ENCODE measurements at places on chromosomes 4 and X.

DNA sequence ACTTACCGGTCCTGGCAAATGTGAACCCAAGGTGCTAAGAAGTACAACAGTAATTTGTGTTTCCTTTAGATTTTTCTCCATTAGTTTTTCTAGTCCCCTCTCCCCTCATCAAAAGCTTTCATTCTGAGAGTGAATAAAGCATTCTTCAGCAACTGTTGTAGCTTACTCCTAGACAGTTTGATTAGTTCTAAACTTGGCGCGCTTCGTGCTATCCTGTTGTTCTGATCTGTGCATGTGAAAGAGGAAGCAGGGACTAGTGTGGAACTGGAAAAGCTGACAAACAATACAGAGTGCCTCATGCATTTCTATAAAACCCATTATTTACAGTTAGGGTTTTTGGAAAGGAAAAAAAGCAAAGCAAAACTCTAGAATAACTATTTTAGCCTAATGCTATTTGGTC is 556.9 kb upstream of the SLIT2 start:
- DNase-seq = no peak

GRCh38 chr4:38531141-38531727 is 132.8 kb upstream of the KLF3 start:
- no peak for DNase-seq

- no peak for DNase-seq
Measured at GRCh38 chrX:150683536-150684146, 9.6 kb upstream of the MTMR1 start.

- no peak for DNase-seq
Measured at GRCh38 chr4:21415728-21416127, 532.8 kb downstream of the KCNIP4 start.

DNA sequence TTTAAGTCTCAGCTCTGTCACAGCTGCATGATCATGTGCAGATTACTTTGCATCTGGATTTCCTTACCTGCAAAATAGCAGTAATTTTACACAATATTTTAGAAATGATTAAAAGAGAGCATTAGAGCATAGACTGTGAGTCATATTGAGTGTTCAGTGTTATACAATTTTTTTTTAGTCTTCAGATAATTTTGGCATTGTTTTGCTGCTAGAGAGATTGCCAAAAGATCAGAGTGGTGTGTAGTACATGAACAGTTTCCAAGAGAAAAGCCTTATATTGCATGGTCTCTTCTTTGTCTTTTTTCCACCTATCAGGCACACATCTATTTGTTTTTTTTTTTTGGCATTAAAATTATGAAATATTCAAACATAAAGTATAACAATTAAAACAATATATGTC is 209.6 kb upstream of the TLL1 start:
- DNase-seq = no peak

DNA sequence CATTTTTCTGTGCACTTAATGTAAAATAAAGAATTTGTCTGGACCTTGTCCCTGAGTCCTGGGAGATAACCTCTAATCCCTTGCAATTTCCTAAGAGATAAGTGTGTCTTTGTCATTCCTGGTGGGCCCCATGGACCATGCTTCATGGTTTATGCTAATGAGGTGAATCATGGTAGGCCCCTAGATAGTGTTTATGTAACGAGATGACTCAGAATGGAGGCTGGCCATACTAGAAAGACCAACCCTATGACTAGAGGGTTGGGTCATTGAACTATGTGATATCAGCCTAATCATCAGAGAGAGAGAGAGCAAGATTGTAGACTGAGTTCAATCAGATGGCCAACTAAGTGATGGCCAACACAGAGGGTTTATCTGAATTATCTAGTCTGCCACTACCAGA is 64.2 kb upstream of the NHSL2 start:
- no peak for DNase-seq

DNA sequence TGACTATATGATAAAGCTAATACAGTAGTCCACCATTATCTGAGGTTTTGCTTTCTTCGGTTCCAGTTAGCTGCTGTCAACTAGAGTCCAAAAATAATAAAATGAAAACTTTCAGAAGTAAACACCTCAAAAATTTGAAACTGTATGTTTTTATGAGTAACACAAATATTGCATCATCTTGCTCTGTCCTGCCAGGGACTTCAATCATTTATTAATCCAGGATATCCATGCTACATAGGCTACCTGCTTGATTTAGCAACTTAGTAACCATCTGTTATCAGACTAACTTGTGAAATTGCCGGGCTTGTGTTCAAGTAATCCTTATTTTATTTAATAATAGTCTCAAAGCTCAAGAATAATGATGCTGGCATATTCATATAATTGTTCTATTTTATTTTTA is 1537.8 kb upstream of the PABPC4L start:
- DNase-seq = no peak

DNA sequence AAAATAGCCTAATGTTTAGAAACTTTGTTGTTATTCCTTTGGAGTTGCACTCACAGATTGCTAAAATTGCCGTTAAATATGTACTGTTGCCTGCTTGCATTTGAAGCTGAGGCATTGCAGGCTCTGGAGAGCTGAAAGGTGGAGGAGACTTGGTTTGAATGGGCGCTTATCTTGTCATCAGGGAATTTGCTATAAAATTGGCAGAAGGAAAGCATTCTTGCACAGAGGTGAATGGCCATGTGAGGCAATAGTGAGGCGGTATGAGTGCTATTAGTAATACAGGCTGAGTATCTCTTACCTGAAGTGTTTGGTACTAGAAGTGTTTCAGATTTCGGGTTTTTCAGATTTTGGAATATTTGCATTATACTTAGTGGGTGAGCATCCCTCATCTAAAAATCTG is 41.3 kb downstream of the TRAPPC11 start:
- no peak for DNase-seq

DNA sequence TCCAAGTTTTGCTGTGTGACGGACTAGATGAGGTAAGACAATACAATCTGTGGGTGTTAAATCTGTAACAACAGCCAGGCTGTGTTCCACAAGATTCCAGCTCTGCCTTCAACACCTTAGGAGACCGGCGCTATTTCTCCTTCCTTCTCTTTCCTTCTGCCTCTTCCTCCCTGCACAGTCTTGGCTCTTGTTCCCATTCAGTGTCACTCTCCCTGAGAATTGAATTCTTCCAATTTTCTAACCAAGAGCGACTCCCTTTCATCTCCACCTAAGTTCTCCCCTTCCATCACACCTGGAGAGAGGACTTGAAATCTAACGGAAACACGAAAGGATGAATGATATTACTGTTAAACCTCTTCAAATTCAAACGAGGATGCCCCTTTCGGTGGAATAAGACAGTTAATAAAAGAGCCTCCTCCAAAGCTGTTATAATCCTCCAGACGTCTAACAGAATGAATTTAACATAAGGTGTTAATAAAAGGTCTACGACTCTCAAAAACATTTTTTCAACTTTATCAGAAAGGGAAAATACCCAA is 2.7 kb downstream of the EPHA5 start:
- DNase-seq = no peak

DNA sequence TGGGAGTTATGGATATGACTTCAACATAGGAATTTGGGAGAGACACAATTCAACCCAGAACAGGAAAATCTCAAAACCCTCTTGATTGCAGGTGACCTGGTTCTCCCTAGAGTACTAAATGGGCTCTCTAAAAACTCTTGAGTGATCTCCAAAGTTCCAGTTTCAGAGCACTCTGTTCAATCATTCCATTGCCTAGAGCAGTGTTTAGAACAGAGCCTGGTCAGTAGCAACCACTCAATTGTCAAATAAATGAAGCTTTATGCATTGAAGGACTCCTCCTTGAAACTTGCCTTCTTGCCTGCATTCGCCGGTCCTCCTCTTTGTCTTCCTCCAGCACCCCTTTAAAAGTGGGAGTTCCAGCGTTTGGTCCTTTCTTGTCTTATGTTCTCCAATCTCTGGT is 85.8 kb downstream of the KIT start:
- DNase-seq = no peak

GRCh38 chr4:184485279-184485678 is 10.9 kb upstream of the IRF2 start:
- no peak for DNase-seq

DNA sequence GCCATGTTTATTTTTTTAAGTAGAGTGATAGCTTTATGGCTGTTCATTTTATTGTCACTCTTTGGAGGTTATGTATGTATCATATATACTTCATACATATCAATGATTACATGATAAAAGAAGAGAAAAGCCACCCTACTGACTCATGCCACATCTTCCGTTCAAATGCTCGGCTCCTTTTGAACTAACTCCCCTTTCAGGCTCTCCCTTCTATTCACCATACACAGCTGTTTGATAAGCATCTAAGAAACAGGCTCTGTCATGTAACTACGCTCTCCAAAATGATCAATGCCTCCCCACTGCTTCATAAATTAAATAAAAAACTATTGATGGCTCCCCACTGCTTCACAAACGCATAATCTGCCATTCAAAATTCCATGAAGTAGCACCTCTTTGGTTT is 89.4 kb downstream of the SEL1L3 start:
- no peak for DNase-seq

DNA sequence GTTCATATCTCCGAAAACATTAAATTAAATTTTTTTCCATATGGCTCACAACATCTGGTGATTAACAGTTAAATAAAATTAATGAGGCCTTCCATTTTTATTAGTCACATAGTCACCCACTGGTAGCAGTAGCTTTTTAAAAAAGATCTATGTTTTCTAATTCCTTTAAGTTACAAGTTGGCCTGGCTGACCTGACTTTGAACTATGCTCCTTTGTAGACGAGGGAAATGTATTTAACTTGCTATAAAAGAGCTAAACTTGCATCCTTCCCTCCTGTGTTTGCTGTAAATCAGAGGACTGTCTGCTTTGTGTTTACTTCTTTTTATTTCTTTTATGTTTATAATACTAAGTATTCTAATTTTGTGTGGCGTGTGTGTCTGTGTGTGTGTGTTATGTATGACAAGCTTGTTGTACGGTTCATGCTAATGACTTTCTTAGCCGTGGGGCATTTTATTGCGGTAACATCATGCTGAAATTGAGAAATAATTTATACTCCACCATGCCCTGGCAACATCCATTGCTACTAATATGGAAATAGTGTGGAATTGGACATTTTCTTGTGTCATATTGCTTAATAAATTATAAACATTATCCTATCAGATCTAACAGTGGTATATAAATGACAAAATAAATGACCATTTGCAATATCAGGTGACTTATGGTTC is 241.7 kb downstream of the SNCA start:
- DNase-seq = no peak

GRCh38 chrX:30957753-30958152 is 68.7 kb upstream of the TAB3 start:
- no peak for DNase-seq

DNA sequence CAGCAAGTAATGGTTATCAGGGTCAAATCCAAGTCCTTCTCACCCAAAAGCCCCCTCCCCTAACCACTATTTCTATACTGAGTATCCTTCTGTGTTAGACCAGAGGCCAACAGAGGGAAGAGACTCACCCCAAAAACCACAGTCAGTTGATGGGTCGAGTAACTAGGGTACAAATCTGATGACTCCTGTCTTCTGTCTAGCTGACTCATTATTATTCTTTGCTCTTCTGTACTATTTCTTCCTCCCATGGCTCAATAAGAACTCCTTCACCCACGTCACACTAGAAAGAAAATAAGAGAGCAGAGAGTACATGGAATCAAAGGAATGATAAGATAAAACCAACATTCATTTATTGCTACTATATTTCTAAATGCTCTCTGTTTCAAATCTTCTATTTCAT is 2.0 kb downstream of the RAB40A start:
- no peak for DNase-seq

DNA sequence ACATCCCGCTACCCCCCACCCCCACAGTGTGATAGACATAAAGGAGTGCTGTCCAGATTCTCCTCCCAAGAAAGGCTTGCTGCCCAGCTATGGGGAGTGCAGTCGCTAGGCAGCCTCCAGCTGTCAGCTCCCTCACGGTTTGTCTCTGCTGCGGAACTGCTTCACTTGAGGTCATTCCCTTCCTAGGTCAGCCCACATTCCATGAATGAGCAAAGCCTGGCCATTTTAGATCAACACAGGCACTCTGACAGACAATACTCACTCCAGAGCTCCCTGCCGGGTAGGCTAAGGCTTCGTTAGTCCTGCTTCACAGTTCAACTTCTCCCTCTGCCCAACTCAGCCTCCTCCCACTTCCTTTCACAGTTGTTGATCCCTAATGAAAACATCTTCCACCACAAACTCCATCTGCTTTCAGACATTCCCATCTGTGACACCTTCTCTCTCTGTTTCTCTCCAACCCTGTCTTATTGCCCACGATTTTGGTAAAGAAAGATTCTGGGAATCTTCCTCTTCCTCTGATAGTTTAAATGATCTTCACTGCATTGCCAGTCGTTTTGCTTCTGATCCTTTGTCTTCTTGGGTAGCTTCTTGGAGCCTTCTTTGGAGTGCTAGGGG is 318.9 kb upstream of the F9 start:
- DNase-seq = no peak

GRCh38 chr4:15515106-15515505 is 45.4 kb downstream of the CC2D2A start:
- no peak for DNase-seq

GRCh38 chr4:36024901-36025660 is 219.2 kb downstream of the ARAP2 start:
- no peak for DNase-seq

All from H1 (cell line).